ENCODE measurements at places on chromosomes 6 and 20.

- DNase-seq, result no peak
Observed at GRCh38 chr20:63191400-63191799, 24.5 kb downstream of the YTHDF1 start.

DNA sequence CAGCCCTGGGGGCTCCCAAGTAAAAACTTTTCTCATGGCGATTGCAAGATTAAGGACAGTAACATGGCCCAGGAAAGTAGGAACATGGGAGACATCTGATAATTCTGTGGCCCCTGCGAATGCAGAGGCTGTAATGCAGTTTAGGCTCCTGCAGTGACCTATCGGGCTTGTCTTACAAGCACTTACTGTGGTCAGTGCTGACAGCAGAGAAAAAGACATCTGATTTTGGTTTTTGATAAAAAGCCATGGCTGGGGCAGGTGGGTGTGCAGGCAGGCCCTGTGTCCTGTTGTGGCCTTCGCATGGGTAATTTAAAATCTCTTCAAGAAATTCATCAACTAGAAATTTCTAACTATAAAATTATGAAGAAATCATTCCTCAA, 19.3 kb upstream of the CCN6 start:
- no peak for DNase-seq

DNA sequence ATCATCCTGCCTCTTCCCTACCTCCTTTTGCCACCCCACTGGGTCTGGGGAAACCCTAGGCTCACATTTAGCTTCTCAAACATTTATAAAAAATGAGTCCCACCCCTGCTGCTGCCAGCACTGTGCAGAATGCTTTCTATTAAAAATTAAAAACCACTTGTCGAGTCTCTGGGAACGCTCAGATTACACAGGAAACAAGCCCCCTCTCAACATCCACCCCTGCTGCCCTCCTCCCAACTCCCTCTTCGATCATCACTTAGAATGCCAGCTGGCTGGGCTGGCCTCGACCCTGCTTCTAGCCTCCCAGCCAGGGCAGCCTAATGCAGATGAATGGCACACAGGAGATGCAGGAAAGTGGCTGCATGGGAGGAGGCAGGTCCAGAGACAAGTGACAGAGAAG, 75.8 kb downstream of the CDH22 start:
- DNase-seq, result no peak

DNA sequence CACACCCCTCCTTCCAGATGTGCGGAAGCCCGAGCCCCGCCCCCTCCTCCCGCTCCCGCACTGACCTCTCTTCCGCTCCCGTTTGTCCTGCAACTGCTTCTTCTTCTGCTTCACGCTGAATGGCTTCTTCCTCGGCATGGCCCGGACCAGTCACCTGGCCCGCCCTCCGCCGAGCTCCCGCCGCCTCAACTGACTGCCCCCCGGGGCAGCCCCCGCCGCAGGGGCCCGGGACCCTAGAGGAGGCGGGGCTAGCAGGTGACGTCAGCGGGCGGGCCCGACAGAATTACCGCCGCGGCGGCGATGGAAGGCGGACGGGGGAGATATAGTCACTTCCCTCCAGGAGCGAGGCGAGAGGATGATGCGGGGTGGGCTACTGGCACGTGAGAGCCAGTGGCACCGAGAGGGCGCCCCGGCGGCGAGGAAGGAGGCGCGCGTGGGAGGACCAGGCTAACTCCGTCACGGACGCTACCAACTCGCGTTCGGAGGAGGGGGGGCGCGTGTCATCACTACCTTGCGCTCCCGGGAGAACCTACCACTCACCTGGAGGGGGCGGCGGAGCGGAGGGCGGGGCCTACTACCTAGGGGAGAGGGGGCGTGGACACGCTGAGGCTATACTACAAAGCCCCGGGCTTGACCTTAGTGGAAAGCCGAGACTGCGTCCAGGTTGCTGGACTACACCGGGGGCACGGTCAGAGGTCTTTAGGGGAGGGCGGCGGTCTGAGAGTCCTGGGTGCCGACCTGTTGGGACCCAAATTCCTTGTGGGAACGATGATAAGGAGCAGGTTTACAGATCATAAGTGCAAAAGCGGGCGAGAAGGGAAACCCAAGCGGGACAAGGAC, at the start of gene GNL1:
Gene GNL1 (minus strand): TSS at position 424 of the 840 bp plus-strand sequence. CDS start 286 bp downstream, at position 138.
- peak; percentile 97 for DNase-seq

DNA sequence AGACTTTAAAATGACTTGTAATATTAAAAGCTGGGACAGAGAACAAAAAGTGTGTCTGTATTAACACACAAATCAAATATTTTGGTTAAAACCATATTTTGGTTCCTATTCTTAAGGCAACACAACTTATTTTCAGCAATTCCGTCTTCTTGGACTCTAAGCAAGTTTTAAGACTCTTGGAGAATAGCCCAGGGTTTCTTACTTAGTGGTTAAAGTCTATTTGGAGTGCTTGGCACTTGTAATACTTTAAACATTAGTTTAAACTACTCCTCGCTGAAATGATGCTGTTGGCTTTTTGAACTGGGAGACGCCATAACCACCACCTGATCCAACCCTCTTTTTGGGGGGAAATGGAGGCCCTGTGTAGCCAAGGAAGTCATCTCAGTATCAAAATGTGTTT, 109.7 kb upstream of the GMDS start:
- no peak for DNase-seq

DNA sequence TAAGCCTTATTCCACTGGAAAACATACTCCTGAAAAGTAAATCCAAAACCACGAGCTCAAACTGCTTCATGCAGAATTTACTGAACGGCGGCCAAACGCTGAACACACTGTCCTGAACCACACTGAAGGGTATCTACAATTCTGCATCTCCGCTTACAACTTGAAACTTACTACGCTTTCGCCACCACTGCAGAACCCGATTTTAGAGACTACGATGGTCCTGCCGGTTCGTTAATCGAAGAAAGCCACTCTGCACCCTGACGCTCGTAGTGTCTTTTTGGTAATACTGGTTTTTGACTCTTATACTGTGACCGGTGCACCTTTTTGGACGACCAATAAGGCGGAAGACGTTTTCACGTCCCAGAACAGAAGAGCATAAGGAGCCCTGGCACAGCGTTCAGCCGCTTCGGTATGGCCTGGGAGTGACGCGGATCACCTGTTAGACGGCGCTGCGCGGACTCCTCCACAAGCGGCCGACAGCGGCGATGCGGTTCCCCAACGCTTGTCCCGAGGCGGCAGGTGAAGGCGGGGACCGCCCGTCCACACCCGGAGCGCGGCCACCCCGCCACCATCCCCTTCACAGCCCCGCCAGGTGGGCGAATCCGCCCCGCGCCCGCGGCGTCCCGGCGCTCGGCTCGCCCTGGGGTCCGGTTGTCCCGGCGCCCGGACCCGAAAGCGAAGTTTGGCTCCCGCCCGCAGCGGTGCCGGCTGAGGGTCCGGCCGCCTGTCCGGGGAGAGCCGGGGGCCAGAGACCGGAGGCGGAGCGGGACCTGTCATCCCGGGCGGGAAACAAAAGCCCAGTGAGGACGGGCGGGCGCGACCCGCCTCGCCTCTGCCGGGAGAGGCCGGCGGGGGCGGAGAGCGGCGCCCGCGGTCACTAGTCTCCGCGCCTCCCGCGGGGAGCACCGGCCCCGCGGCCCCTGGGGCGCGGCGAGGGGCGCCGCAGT, 784 bp downstream of the FKBP5 start:
- peak; percentile 45 for DNase-seq

GRCh38 chr20:6626805-6627204, 140.7 kb upstream of the BMP2 start:
- DNase-seq, result no peak

- DNase-seq, result no peak
Observed at GRCh38 chr20:57380081-57380750, 11.0 kb upstream of the RBM38 start.

- DNase-seq, result no peak
Observed at GRCh38 chr6:125808060-125808459, 17.3 kb downstream of the NCOA7 start.

GRCh38 chr20:12098421-12098820, 180.7 kb downstream of the BTBD3 start:
- DNase-seq, result no peak

- DNase-seq, result no peak
Observed at GRCh38 chr6:33698494-33698893, 13.0 kb downstream of the UQCC2 start.

- no peak for DNase-seq
Observed at GRCh38 chr20:47137231-47137870, 219.1 kb downstream of the ZMYND8 start.

GRCh38 chr6:104639668-104640067, 220.1 kb downstream of the HACE1 start:
- no peak for DNase-seq

Measured in stimulated activated CD8-positive, alpha-beta memory T cell treated with anti-CD3 and anti-CD28 coated beads, Interleukin-15, amount 100 ng/mL, for 48 hours (primary cell).